ENCODE measurements at places on chromosomes 5 and 9. TPM values are rescaled to one million over a fixed set of nuclear protein-coding genes. Genes with fewer than 3 reads are reported as not detected.

GRCh38 chr9:28970241-28970654 is 1397.0 kb upstream of the C9orf72 start:
- DNase-seq = no peak
- H3K27ac ChIP-seq = no peak overlapping the region
- no peak overlapping the region for H3K4me3 ChIP-seq
- no peaks in the 10 kb centered on the region for H3K27me3 ChIP-seq
- no peaks in the 10 kb centered on the region for H3K36me3 ChIP-seq

- no peak overlapping the region for H3K4me3 ChIP-seq
- H3K27me3 ChIP-seq = no peaks in the 10 kb centered on the region
- H3K4me1 ChIP-seq = no peaks in the 10 kb centered on the region
- H3K36me3 ChIP-seq = peaks cover 4% of the 10 kb centered on the region
- no peak overlapping the region for H3K27ac ChIP-seq
Measured at GRCh38 chr5:2752821-2753439, 1.5 kb upstream of the IRX2 start.

DNA sequence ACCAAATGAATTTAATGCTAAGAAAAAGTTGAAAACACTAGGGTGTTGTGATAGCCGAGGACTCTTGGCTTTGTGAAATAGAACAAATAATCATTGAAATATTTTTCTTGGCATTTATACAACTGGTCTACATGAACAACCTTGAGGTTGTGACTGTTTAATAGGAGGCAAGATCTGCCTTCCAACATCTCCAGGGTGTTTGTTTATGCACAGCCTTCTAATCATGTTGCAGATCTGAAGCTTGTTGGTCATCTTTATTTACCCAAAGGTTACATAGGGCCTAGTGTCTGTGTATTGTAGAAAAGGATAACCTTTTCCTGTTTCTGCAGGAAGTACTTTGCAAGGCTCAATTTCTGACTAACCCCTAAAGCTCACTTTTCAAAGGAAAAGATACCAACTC is 65.2 kb upstream of the RANBP3L start:
- no peak overlapping the region for H3K27ac ChIP-seq
- H3K27me3 ChIP-seq = peaks cover 22% of the 10 kb centered on the region
- no peak for DNase-seq
- H3K4me3 ChIP-seq = no peak overlapping the region
- H3K4me1 ChIP-seq = no peaks in the 10 kb centered on the region

DNA sequence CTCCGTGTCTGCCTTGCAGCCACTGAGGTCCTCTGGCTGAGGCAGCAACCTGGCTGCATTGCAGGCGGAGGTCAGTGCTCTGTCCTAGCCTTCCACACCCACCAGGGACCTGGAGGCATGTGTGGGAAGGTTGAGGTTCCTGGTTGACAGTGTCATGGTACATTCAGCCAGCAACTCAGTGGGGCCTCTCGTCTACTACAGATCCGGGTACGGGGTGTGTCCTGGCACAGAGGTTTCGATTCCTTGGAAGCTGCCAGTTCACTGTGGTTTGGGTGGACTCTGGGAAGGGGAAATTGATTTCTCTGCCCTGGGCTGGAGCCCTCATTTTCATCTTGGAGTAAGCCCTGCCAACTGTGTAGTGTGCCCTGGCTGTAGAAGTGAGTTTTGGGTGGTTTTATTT is 45.1 kb downstream of the PDE8B start:
- no peak overlapping the region for H3K4me3 ChIP-seq
- no peaks in the 10 kb centered on the region for H3K36me3 ChIP-seq
- H3K27ac ChIP-seq = no peak overlapping the region
- no peaks in the 10 kb centered on the region for H3K4me1 ChIP-seq
- peaks cover 67% of the 10 kb centered on the region for H3K27me3 ChIP-seq
- DNase-seq = no peak

- peaks cover 69% of the 10 kb centered on the region for H3K27me3 ChIP-seq
- no peak for DNase-seq
- no peak overlapping the region for H3K27ac ChIP-seq
- H3K36me3 ChIP-seq = no peaks in the 10 kb centered on the region
- H3K4me3 ChIP-seq = no peak overlapping the region
- no peaks in the 10 kb centered on the region for H3K4me1 ChIP-seq
Measured at GRCh38 chr9:99039505-99040182, 65.3 kb upstream of the TGFBR1 start.

- DNase-seq = no peak
- H3K27me3 ChIP-seq = no peaks in the 10 kb centered on the region
- H3K36me3 ChIP-seq = no peaks in the 10 kb centered on the region
- H3K4me1 ChIP-seq = peaks cover 8% of the 10 kb centered on the region
Measured at GRCh38 chr9:20225826-20226225, 396.5 kb downstream of the MLLT3 start.

- no peaks in the 10 kb centered on the region for H3K4me1 ChIP-seq
- H3K27me3 ChIP-seq = no peaks in the 10 kb centered on the region
- no peaks in the 10 kb centered on the region for H3K36me3 ChIP-seq
- H3K27ac ChIP-seq = no peak overlapping the region
- no peak for DNase-seq
Measured at GRCh38 chr5:23385036-23385435, 122.4 kb upstream of the PRDM9 start.

DNA sequence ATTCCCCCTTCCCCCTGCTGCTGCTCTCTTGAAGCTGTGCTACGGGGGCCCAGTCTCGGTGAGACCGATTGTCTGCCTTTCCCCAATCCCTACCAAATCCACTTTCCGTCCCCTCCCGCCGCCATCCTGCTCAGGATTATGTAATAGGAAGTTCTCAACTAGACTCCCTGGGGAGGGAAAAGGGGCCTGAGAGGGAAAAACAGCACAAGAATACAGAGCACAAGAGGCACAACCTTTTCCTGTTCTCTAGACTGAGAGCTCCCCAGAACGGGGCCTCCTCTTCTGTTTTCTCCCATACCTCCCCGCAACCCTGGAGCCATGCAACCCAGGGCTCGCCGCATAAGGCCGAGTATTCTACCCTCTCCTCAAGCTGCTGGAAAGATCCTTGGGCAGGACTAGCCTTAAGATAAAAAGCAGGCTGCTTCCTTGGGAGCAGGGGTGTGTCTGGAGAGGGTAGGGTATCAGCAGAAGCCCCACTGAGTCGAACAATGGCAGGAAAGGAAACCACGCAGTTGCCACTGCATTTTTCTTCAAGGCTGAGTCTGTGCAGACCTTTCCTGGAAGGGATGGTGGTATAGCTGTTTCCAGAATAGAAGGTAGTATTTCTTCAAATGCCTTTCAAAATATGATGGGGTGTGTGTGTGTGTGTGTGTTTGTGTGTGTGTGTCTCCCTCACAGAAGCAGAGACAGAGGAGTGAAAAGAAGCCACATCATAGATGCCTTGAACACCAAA is 12.9 kb downstream of the MYORG start:
- DNase-seq = no peak
- no peaks in the 10 kb centered on the region for H3K27me3 ChIP-seq
- no peak overlapping the region for H3K27ac ChIP-seq
- no peaks in the 10 kb centered on the region for H3K4me1 ChIP-seq
- no peak overlapping the region for H3K4me3 ChIP-seq

TSSK1B gene
- total RNA-seq = not detected

GNA14 gene
- 0.15 TPM for total RNA-seq

ITGA2 gene
- total RNA-seq = 101 TPM

NUTM2G gene
- total RNA-seq = not detected
